Breast epithelium (tissue), 4 donors: ENCODE measurements at places on chromosomes 4 and X. TPM values are rescaled to one million over a fixed set of nuclear protein-coding genes. Genes with fewer than 3 reads are reported as not detected.
A peak's percentile ranks its signal among the peaks of the same experiment; 100 is the strongest.

- no peak overlapping the region for H3K27ac ChIP-seq
- H3K36me3 ChIP-seq: no peaks in the 10 kb centered on the region
- no peaks in the 10 kb centered on the region for H3K27me3 ChIP-seq
- DNase-seq: no peak
These were observed 18.1 kb upstream of the ATOH1 start for GRCh38 chr4:93810340-93810992.

DNA sequence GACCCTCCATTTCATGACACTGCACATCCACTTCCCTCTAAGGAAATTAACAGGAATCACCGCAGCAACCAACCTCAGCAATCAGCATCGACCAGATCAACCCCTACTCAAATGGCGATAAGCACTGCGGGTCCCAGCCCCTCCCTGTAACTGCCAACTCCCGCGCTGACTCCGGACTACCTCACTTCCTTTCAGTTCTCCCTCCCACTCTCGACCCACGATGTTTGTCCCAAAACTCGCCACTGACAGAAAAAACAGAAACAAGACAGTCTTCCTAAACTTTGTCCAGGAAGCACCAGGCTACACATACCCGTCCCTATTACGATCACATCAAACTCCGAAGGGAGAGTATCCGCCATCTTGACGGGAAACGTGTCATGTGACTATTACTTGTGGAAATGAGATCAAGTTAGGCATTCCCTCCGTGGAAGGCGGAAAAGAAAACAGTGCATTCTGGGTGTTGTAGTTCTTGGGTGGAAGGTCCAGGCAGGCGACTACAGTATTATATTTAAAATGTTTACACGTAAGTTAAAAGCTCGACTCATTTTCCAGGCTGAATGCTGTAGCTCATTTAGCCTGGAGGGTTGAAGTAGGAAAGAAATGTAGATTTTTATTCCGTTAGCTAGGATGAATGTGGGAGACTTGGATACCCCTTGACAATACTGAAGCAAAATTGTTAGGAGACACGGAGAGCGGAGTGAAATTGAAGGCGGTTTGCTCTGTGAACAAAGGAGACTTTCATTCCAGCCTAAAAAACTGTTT is at the start of gene CHM:
Gene CHM (minus strand): TSS at position 385 of the 762 bp plus-strand sequence. CDS start 26 bp downstream, at position 359.
- peak; percentile 68 for DNase-seq
- peak within 1 kb of the TSS; percentile 89 for H3K27ac ChIP-seq
- H3K27me3 ChIP-seq: no peaks in the 10 kb centered on the region
- no peaks in the 10 kb centered on the region for H3K36me3 ChIP-seq
- no peaks in the 10 kb centered on the region for H3K4me1 ChIP-seq
- peak within 1 kb of the TSS; percentile 50 for H3K4me3 ChIP-seq

MSANTD1 gene
- total RNA-seq: 0.48 TPM

GRCh38 chr4:126906466-126906865 is 726.3 kb upstream of the INTU start:
- no peak overlapping the region for H3K4me3 ChIP-seq
- H3K27ac ChIP-seq: no peak overlapping the region
- no peak for DNase-seq
- H3K36me3 ChIP-seq: no peaks in the 10 kb centered on the region

KLHL4 gene
- total RNA-seq: 2.1 TPM

- H3K27ac ChIP-seq: no peak overlapping the region
- no peaks in the 10 kb centered on the region for H3K27me3 ChIP-seq
- H3K4me1 ChIP-seq: no peaks in the 10 kb centered on the region
These were observed 52.8 kb downstream of the LRBA start for GRCh38 chr4:150962245-150962644.

DNA sequence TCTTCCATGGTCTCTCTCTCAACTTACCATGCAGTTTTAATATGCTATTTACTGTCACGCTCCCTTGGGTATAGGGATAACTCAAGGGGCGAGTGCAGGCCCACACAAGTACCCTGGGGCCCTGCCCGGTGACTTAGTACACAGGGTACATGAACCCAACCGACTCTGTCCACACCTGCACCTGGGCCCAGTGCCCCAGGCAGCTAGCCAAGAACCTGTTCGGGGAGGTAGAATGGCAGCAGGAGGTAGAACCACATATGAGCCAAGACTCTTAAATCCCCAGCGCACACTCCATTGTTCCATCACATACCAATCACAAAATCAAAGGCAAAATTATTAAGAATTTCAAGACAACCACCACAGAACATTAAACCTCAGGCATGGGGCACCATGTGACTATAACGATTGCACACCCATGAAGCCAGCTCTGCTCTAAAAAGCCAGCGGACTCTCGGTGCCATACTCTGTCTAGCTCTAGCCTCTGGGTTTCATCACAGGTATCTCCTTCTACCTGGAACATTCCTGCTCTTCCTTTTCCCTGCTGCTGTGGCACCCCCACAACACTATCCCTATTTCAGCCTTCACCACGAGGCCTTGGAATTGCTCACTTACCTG is 14.6 kb downstream of the PHF8 start:
- no peak overlapping the region for H3K27ac ChIP-seq
- DNase-seq: peak; percentile 54
- H3K4me1 ChIP-seq: no peaks in the 10 kb centered on the region
- H3K27me3 ChIP-seq: no peaks in the 10 kb centered on the region
- H3K36me3 ChIP-seq: no peaks in the 10 kb centered on the region

TEX13A gene
- total RNA-seq: not detected
